ENCODE measurements at places on chromosomes 4 and X. TPM values are rescaled to one million over a fixed set of nuclear protein-coding genes. Genes with fewer than 3 reads are reported as not detected.

CCNB3 gene
- 0.20 TPM for total RNA-seq

DNA sequence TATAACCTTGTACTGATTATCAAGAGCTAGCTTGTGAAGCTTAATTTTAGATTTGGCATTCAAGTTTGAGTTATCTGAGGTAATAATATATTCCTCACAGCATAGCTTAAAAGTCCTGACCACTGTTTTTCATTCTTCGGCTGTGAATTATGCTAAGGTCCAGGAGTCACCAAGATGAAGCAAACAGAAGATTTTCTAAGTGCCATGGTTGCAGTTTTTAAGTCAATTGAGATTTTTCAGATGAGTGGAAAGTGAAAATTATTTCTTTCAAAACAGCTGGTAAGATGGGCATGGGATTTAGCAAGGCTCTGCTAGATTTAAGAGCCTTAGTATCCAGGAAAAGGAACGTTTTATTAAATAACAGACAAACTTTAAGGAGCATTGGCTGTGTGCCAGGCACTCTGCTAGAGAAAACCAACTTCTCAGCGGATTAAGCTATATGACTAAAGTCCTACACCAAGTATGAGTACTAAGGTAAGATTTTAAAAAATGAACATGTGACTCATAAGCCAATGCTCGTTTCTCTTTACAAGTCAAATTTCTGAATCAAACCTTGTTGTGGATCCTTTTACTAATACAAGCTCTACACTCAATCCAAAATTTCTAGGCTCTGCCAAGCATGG, 149.9 kb upstream of the IL15 start:
- no peaks in the 10 kb centered on the region for H3K4me1 ChIP-seq
- H3K36me3 ChIP-seq = no peaks in the 10 kb centered on the region
- H3K27me3 ChIP-seq = no peaks in the 10 kb centered on the region
- DNase-seq = no peak
- H3K27ac ChIP-seq = no peak overlapping the region

LUZP4 gene
- total RNA-seq = not detected

DNA sequence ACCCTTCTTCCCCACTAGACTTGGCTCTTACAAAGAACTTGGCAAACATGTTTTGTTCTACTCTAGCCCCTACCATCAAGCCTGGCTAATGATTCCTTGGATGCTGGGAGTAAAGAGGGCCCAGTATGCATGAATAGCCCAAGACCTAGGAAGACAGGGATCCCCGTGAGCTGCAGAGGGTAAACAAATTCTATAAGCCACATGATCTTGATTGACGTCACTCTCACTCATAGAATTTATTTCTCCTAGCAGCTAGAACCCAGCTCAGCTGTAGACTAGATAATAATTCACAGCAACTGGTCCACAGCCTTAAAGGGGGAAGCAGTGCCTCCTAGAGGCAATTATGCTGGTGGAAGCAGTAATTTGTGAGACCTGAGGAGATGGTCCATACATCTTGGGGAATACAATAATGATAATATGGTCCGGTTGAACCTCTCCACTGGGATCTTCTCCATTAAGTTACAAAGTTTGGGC, 16.1 kb upstream of the USO1 start:
- no peak overlapping the region for H3K27ac ChIP-seq
- no peak for DNase-seq
- no peaks in the 10 kb centered on the region for H3K27me3 ChIP-seq
- peaks cover 8% of the 10 kb centered on the region for H3K4me1 ChIP-seq

CTAG2 gene
- not detected for total RNA-seq

NKX3-2 gene
- 1.7 TPM for total RNA-seq

CCDC149 gene
- 16.0 TPM for total RNA-seq

MFAP3L gene
- total RNA-seq = 14.3 TPM

RHOH gene
- 62.8 TPM for total RNA-seq

- peaks cover 10% of the 10 kb centered on the region for H3K27me3 ChIP-seq
- no peaks in the 10 kb centered on the region for H3K36me3 ChIP-seq
- H3K4me3 ChIP-seq = no peak overlapping the region
- no peak for DNase-seq
These were observed 8.5 kb upstream of the KLHL34 start for GRCh38 chrX:21666679-21667078.

NXF2 gene
- total RNA-seq = not detected
